ENCODE measurements at places on chromosomes 4 and X.

DNA sequence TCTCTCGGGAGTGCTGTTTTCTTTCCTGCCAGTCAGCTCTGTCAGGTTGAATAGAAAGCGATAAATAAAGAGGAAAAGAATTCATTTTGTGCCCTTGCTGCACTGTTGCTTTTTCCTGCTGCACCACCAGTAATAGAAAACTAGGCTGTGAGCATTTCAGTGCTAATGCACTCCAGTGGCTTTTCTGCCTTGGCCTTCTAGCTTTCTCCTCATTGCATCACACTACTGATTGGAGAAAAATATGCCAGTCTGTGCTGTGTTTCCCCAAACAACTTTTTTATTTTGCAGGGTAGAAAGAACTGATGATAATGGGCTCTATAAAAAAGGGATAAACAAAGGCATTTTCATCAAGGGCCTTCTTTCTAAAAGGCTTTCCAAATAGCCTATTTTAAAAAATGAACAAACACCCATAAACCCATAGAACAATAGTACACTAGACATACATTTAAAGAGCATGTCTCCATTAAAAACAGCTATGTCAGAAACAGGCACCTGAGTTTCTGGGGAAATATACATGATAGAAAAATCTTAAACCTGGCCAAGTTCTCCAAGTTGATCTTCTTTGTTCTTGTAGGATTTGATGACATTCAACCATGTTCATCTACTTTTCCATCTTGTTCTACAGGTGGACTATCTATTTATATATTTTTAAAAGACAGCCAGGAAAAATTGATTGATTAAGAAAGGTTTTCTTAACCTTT is 86.3 kb downstream of the GPRIN3 start:
- no peak for DNase-seq

DNA sequence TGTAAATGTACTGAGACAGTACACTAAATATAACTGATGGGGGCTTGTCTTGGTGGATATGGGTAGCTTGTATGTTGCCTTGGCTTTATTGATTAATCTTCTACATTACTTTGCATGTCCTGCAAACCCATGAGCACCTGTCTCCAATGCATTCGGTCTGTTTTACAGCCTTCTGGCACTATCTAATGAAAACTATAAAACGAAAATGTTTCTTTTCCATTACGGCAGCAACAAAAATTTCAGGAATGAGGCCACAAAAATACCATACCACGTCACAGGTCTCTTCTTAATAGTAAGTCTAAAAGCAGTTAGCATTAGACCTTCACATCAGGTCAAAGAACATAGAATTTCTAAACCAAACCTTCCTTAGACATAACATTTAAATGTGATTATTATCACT is 49.8 kb downstream of the EDNRA start:
- no peak for DNase-seq

DNA sequence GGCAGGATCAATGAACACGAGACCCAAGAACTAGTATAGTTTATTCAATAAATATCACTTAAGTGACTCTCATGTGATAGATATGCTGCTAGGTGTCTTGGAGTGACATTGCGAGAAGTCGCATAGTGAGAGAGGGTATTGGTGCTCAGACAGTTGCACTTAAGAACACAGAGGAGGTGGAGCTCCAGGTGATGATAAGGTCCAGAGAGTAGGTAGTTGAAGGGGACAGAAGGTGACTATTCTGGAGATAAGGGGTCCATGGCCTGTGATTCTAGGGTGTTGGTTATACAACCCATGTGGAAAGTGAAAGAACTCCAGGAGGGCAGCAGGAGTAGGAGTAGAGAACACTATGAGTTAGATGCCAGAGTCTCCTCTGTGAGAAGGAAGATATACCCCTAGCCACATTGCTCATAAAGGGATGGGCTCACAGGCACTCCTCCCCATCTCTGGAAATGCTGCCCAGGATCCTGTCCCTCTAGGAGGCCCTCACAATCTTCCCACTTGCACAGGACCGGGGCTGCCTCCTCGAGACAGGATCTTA is 9.2 kb downstream of the MAGED1 start:
- no peak for DNase-seq

- DNase-seq = no peak
Observed at GRCh38 chr4:45063696-45064095, 337.3 kb upstream of the GNPDA2 start.

DNA sequence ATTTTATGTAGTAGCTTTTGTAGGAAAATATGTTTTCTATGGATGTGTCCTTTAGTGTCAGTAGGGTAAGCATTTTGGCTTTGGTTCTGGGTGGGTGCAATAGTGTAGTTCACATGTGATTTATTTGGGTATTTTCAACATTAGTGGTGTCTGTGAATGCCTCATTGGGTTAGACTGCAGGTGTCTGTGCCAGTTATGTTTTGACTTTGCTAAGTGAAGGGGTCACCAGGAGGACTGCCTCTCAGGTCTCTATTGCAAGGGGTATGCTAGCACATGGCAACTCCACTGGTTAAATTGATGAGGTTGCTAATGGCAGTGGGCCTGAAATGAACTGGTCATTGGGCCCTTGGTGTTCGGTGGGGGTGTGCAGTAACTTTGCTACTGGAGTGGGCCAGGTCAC is 467.1 kb downstream of the NAF1 start:
- DNase-seq = no peak

DNA sequence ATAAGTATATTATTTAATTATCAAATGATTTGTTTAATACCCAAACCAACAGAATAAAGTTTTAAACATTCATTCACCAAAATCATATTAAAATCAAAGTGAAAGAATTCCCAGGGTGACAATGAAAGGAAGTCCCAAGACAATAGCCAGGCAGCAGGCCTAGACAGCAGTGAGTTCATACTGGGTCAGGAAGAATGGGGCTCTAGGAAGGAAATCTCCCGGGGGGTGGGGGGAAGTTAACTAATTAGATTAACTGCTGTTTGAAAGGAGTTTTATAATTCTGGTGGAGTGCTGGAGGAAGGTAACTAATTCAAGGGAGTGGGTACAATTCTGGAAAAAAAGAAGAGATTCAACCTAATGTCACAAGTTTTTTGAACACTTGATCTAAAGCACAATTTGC is 104.1 kb downstream of the ZAR1 start:
- no peak for DNase-seq

- no peak for DNase-seq
Observed at GRCh38 chr4:76589402-76589801, 154.4 kb downstream of the SHROOM3 start.

DNA sequence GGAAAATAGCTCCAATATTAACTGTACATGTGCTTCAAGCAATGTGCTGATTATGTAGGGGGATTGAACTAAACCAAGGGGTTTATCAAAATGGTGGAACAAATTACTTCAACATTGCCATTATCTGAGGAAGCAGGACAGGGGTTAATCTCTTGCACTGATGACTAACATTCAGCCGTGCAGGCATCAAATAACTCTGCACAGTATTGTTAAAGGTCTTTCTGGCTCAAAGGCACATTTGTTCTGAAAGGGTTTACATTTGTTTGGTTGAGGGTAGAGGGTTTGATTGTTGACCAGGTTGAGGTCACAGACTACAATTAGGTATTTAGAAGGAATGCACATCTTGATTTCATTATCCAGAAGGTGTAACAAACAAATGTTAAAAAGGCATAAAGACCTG is 32.2 kb upstream of the CCSER1 start:
- no peak for DNase-seq

DNA sequence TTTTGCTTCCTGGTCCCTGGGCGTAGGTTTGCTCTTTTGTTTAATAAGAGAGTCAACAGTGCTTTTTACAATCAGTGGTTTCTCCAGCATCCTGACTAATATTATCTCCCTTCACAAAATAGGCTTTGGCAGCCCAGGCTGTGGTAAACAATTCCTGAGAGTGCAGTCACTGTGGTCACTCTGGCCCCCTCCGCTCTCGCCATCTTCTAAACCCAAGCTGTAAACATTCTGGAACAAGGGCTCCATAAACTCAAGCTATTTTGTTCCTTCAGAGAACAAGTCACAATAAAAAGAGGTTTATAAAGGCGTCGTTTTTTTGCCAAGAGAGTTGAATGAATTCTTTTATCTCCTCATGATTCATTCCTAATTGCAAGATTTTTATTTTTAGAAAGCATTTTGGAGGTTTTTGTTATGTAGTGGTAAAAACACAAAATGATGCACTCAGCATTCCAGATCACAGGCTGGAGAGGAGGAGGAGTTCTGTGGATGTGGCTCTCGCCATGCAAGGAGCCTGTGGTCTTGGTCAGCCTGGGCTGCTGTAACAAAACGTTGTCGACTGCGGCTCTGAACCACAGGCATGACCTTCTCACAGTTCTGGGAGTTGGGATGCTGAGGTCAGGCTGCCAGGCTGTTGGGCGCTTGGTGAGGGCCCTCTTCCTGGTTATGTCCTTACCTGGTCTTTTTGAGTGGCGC is 486.4 kb upstream of the FAT1 start:
- no peak for DNase-seq

DNA sequence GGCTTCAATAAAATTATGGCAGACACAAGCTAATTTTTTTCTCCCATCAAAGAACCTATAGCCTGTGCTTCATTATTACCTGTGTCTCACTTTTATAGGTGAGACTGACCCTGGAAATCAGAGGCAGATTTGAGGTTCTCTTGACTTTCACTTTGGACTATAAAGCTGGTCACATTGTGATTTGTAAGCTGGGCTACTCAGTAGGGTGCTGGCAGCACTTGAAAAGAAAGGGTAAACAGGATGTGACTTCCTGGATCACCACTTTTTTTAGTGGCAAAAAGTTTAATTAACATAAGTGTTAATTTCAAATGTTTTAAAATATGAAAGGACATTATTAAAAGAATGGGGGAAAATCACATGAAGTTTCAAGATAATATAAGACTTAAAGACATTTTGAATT is 50.6 kb upstream of the GATB start:
- no peak for DNase-seq

- no peak for DNase-seq
Observed at GRCh38 chr4:147054228-147054872, 108.7 kb upstream of the TTC29 start.

DNA sequence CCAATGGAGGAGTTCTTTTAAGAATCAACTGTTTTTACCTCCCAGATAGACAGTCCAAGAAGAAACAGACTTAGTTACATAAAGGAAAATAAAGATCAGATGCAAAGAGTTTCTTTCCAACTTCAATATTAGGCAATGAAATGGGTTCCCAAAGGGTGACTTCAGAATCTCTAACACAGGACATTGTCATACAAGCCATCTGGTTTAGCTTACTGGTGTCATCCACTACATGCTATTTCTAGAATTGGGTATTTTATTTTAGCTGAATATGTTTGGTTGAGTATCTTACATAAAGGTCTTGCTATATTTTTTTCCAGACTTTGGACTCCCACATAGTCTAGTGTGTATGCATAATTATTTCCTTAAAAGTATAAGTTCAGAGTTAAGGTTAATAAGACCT is 162.1 kb upstream of the SLC7A11 start:
- DNase-seq = no peak

DNA sequence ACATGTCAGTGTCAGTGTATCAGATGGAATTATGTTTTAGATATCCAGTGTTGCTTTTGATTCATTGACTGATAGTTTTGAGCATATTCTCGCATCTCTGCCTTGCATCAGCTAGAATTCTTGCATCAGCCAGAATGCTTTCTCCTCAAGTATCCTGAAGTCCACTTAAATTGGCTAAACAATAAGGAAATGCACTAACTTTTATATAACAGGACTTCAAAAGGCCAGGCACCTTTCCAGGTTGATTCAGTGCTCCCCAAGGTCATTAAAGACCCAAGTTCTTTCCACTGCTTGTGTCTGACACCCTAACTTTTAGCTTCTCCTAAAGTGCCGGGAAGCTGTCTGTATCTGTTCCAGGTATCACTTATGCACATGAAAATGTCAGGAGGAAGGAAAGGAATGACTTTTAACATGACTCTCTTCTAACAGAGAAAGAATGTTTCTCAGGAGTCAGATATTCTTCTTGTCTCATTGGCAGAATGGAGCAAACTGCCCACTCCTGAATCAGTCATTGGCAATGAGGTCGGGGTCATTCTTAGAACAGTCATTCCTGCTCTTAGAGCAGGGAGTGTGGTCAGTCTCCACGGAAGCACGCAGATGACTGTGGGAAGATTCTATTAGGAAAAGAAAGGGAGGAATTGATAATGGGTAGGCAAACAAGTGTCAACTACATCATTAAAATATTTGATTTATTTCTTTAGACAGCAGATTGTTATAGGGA is 92.9 kb upstream of the TLL1 start:
- no peak for DNase-seq

DNA sequence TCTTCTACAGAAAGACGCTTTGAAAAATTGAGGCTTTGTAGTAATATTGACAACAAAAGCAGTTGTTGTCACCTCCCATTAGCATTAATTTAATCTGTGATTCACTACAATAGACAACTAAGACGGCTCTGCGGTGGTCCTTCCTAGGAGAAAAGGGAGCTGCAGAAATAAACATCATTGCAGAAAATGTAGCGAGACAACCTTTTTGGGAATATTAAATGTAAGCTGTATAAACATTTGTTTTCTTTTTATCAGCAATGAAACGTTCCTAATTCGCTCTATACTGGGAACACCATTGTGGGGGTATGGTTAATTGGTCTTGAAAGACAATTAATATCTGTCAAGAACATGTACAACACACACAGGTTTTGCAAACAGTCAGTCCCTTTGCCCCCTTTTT is 583.3 kb upstream of the TENM3 start:
- DNase-seq = no peak

- no peak for DNase-seq
Observed at GRCh38 chr4:121270389-121270788, 106.3 kb upstream of the TNIP3 start.

- no peak for DNase-seq
Observed at GRCh38 chr4:83240379-83240875, 44.2 kb downstream of the COQ2 start.

- no peak for DNase-seq
Observed at GRCh38 chrX:30364229-30364628, 55.0 kb upstream of the NR0B1 start.

DNA sequence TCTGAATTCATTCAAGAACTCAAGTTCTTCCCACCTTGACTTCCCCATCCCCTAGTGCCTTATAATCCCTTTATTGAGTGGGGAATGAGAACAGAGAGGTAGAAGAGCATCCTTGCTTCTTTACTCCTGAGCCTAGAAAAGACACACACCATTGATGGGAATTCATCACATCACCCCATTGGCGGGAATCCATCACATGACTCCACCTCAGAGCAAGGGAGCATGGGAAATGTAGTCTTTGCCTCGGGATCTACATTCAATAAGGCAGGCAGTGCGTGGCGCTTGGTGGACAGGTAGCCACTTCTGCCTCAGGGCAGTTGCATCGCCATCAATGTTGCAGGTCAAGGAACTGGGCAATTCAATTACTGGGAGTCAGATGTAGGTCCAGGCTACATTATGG is 50.7 kb downstream of the MXRA5 start:
- no peak for DNase-seq

Data from stimulated activated CD8-positive, alpha-beta memory T cell treated with anti-CD3 and anti-CD28 coated beads, Interleukin-7, amount 100 ng/mL, for 1 hour (primary cell).